Activated T-helper 1 cell treated with anti-CD3 and anti-CD28 coated beads, Interleukin-2, amount 50 U/mL, for 16 hours (primary cell): ENCODE measurements at places on chromosomes 2 and 18.

DNA sequence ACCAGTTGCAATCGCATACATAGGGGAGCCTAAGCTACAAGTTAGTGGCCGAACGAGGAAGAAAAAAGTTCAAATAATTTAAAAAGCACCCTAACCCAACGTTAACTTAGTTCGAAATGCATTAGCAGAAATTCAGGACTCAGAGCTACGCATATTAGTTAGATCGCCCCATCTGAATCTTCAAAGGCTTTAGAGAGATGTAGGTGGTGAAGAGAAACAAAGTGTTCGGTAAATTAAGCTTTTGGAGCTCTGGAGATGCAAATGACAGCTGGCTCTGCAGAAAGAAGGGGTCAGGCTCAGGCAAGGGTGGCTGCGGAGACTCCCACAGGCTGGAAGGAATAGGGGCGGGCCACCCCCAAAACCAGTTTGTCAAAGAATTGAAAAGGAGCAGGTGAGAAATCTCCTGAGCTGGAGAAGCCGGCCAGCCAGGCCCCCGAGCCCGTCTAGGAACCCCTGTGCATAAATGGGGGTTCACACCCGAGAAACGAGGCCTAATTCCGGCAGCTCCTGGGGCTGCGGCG is 621 bp downstream of the TXNL1 start:
- peak; percentile 9 for DNase-seq

DNA sequence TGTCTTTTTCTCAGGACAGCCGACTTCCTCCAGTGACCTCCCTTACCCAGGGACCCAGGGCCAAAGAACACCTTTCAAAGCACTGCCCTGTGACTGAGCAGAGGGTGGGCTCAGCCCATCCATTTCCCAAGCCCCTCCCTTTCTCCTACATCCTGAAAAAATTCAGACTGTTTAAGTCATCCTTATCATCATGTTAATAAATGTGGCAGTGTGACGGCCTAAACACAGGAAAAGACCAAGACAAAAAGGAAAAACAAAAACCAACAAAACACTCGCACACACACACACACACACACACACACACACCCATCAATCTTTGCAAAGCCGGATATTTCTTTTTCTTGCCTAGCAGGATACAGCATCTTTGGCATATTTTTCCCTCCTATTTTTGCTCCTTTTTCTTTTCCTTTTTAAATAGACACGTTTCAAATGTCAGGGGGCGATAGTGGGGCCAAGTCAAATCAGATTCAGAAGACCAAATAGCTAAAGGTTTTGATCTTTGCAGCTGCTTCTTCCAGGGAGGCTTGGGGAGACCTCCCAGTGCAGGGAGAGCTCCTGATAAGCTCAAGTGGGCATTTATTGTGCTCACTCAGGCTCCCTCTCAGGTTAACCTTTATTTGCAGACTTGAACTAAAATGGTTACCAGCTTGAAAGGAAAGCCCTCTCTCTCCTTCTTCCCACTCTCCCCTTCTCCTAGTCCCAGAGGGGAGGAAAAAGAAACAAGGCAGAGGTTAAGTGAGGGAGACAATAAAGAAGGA is 39.5 kb upstream of the NRP2 start:
- no peak for DNase-seq

DNA sequence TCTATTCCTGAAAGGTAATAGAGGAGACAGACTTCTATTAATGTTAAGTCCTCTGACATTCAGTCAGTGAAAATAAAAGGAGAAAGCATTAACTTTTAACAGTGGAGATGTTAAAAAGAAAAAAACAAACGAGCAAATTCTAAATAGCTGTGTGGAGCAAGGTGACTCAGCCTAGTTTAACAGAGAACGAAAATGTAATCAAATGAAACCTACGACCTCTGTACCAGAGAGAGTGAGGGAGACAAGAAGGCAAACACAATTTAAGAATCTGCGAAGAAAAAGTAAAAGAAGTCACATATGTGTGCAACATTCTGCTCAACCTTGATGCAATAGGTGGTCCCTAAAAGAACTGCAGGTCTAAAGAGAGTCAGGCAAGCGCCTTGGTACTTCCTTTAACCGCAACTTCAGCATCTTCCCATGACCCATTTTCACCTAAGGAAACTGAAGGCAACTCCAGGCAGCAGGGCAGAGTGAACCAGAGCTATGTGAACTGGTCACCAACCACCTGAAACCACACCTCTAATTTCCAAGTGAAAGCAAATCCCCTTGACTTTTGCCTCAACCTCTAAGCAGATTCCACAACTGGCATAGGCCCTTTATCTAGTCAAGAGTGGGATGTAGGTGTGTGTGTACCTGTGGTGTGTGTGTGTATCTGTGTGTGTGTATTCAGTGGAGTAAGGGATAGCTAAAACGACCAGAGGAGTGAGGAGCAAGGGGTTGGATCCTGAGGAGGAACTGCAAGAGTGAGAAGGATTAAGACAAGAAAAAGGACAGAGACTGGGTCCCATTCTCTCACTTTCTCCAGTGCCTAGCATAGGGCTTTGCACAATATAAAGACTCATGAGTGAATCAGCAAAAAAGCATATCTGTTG is 43.0 kb downstream of the FIGN start:
- DNase-seq = no peak

DNA sequence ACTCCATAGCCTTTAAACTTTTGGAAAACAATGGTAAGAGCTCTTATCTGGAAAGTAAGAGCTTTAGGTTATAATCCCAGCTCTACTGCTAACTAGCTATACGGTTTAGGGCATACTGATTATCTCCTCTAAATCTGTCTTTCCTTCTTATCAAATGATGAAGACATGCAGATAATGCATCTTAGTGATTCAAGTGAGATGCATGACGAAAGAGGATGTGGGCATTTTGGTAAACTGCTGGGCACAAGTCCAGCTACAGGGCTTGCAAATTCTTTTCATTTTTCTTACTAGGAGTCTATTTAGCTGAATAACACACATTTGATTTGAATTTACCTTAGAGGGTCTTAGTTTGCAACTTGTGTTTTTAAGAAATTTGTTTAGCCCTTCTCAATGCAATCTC is 1604.8 kb upstream of the ZEB2 start:
- no peak for DNase-seq

- no peak for DNase-seq
Measured at GRCh38 chr2:119142824-119143223, 15.7 kb downstream of the C1QL2 start.

- DNase-seq = no peak
Measured at GRCh38 chr2:9213477-9214051, 7.0 kb downstream of the ASAP2 start.

GRCh38 chr2:3405876-3406275 is 26.4 kb downstream of the TRAPPC12 start:
- no peak for DNase-seq

- no peak for DNase-seq
Measured at GRCh38 chr2:127278959-127279358, 15.0 kb downstream of the ERCC3 start.

- no peak for DNase-seq
Measured at GRCh38 chr18:58323866-58324762, 280.1 kb downstream of the NEDD4L start.

- DNase-seq = no peak
Measured at GRCh38 chr2:211159972-211160371, 603.6 kb downstream of the CPS1 start.

DNA sequence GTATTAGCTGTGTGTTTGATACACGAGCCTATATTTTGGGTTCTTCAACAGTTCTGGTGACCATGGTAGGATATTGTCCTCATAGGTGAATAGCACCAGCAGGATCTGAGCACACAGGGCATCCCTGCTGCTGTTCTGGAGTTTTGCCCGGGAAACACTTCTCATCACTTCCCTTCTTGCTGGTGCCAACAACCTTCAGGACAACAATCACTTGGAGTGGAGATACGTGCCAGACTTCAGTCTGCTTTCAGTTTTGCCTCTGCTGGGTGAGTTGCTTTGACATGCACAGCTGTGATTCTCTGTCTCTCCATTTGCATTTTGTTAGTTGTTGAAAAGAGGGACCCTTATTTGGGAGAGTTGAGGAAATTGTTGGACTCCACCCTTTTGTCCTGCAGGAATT is 1347.2 kb upstream of the DDX18 start:
- no peak for DNase-seq

- no peak for DNase-seq
Measured at GRCh38 chr18:63350230-63350629, 16.8 kb downstream of the KDSR start.

GRCh38 chr2:67840460-67841068 is 222.2 kb downstream of the C1D start:
- DNase-seq = no peak

- DNase-seq = no peak
Measured at GRCh38 chr2:51722311-51722710, 690.4 kb upstream of the NRXN1 start.

DNA sequence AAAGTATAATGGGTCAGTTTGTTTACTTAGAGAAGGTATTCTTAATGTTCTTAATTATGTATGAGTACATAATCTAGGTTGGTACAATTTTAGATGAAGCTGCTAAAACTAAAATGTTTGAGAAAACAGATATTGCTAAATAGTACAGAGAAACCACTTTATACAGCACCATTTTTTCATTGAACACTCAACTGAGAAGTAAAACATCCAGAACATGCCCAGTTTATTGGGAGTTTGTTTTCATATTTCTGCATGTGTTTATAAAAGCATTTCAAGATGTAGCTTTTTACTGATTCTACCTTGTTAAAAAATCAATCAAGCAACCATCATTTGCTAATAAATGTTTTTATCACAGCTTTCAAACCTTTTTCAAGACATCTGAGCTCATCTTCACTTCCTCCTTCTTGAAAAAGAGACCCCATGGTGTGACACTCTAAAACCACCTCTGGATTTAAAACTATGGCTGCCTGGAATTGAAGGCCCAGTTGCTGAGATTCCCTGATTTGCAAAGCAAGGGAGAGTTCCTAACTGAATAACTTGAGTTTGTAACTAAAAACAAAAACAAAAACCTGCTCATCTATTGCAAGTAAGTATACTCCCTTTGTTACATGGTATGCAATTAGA is 585.9 kb downstream of the ZEB2 start:
- DNase-seq = no peak

GRCh38 chr2:164164602-164165001 is 428.8 kb upstream of the FIGN start:
- no peak for DNase-seq

GRCh38 chr2:176552501-176553135 is 283.4 kb downstream of the MTX2 start:
- no peak for DNase-seq

DNA sequence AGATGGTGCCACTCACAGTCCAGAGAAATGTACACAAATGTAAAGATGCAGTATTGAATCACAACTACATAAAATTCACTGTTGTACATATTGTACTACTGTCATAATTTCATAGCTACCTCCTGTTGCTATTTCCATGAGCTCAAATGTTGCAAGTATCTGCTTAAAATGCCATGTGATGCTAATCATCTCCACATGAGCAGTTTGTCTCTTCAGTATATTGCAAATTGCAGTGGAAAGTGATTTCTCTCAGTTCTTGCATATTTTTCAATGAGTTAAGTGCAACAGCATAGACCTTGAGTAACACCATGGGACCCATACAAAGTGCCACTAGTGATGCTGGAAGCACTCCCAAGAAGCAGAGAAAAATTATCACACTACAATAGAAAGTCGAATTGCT is 51.9 kb downstream of the MAIP1 start:
- DNase-seq = no peak

DNA sequence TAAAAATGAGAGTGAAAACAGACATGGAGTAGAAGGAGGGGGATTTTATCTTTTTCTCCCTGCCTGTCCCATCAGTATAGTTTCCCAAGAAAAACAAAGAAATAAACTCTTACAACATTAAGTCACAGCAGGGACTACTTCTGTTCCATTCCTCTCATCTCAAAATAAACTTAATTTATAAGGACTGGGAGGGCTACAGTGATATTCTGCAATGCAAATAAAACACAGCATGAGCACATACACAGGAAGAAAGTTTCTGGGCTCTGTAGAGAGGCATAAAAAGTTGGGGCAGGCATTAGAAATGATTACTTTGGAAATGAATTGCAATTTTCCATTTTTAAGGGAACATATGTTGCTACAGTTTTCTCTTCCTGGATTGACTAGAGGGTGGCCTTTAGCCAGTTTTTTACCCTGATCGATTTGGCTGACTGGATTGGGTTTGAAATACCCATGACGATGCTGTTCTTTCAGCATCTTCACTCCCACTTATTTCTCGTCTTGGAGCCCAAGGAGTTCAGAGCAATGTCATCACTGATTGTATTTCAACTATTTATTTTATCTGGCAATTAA is 157.1 kb downstream of the ACTR3 start:
- DNase-seq = no peak

- DNase-seq = no peak
Measured at GRCh38 chr18:46406539-46406932, 250.5 kb downstream of the LOXHD1 start.

DNA sequence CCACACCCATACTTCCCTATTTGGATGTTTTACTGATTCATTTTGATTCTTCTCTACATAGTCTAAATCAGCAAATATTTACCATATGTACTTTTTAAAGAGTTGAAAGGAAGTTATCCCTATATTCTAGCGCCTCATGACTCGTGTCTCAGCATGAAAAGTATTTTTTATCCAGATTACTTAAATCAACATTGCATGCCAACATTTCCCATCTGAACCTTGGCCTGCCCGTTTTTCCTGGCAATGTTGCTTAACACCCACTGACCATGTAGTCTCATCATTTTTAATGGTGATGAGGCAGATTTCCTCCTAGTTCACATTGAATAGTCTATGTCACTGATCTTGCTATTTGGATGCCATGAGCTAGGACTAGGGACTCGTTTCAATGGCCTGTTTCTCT is 13.2 kb upstream of the SCYGR5 start:
- no peak for DNase-seq

- no peak for DNase-seq
Measured at GRCh38 chr2:38600242-38600891, 2.4 kb downstream of the HNRNPLL start.

DNA sequence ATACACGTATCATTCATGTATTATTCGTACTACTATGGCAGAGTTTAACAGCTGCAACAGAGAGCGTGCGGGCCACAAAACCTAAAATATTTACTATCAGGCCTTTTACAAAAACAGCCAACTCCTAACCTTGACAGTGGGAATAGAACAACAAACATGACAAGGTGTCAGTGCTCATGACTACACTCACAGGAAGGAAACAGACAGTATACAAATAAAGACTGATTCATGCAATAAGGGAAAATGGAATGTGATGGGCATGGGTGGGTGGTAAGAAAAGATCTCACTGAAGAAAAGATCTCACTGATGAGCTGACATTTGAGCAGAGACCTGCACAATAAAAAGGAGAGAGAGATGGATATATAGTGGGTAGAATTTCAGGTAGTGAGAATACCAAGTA is 347.8 kb downstream of the ALK start:
- no peak for DNase-seq

- DNase-seq = no peak
Measured at GRCh38 chr2:118710481-118710880, 137.0 kb downstream of the EN1 start.

DNA sequence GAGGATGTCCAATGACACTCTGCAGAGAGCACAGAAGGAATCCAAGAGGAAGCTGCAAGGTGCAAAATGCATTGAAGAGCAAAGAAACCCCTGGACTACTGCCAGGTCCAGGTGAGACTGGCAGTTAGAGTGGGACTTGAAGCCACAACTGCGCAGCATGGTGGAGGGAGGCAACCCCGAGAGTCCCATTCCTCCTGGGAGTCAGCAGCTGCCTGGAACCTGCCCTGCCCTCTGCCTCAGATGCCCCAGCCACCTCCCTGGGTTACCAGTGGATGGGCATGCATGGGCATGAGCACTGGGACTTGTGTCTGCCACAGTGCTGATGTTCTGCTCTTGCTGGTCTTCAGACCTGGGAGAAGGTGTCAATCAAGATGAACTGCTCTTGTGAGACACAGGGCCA is 43.2 kb downstream of the ANKMY1 start:
- no peak for DNase-seq
